ENCODE measurements at places on chromosomes 6 and 20. TPM values are rescaled to one million over a fixed set of nuclear protein-coding genes. Genes with fewer than 3 reads are reported as not detected.

GRCh38 chr20:45354423-45355208 lies 6.4 kb upstream of the SDC4 start:
- H3K4me1 ChIP-seq, result peaks cover 3% of the 10 kb centered on the region
- H3K4me3 ChIP-seq, result no peak overlapping the region
- no peak overlapping the region for H3K27ac ChIP-seq

DNA sequence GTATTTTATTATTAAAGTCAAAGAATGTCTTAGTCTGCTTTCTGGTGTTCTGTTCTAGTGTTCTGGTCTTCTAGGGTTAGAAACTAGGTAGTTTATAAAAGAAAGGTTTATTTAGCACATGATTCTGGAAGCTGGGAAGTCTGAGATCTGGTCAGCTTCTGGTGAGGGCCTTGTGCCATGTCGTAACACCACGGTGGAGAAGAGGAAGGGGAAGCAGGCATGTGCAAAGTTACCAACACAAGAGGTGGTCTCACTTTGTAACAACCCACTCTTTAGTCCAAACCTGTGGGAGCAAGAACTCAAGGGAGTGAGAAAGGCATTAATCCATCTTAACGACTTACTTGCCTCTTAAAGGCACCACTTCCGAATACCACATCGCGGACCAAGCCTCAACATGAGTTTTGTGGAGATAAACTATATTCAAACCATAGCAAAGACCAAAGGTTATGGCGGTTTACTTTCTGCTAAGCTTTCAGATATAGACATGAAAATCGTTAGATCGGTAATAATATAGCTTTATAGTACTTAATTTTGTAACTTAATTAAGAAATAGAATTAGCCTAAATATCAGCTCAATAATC lies 99.4 kb downstream of the NCOA3 start:
- peaks cover 1% of the 10 kb centered on the region for H3K4me1 ChIP-seq
- no peak for DNase-seq
- no peaks in the 10 kb centered on the region for H3K36me3 ChIP-seq
- H3K27me3 ChIP-seq, result no peaks in the 10 kb centered on the region
- no peak overlapping the region for H3K4me3 ChIP-seq

DNA sequence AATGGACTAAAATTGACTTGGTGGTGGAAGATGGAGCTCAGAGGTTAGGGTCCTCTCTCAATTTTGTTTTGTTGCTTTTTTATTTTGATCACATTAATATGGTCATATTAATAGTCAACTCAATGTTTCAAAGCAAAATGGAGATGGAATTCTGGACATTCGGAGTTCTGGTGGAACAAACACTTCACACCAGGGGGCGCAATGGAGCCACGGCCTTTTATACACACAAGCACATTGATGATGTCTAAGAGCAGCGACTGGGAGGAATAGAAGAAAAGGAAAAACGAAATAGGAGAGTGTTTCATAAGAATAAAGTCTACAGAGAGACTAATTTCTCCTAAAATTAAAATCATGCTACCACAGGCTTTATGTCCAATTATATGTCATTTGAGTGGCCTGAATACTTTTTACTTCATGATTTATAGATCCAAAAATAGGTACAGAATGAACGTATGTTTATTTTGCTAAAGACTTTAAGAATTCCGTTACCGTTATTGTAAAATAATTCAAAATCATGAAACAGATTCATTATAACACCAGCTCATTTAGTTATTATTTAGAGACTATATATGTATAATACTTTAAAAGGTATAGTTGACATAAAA lies 197.6 kb upstream of the SASH1 start:
- H3K27ac ChIP-seq, result no peak overlapping the region
- H3K4me3 ChIP-seq, result no peak overlapping the region
- DNase-seq, result peak; percentile 54
- H3K36me3 ChIP-seq, result no peaks in the 10 kb centered on the region
- no peaks in the 10 kb centered on the region for H3K4me1 ChIP-seq

- H3K4me1 ChIP-seq, result no peaks in the 10 kb centered on the region
- no peak overlapping the region for H3K4me3 ChIP-seq
- H3K36me3 ChIP-seq, result no peaks in the 10 kb centered on the region
- no peak for DNase-seq
- no peaks in the 10 kb centered on the region for H3K27me3 ChIP-seq
These were observed 21.6 kb upstream of the PI3 start for GRCh38 chr20:45153147-45153546.

- no peak overlapping the region for H3K4me3 ChIP-seq
- H3K36me3 ChIP-seq, result no peaks in the 10 kb centered on the region
- no peaks in the 10 kb centered on the region for H3K27me3 ChIP-seq
These were observed 141.9 kb upstream of the GJE1 start for GRCh38 chr6:141990840-141991239.

Gene GMPR
- total RNA-seq, result 35.1 TPM

DNA sequence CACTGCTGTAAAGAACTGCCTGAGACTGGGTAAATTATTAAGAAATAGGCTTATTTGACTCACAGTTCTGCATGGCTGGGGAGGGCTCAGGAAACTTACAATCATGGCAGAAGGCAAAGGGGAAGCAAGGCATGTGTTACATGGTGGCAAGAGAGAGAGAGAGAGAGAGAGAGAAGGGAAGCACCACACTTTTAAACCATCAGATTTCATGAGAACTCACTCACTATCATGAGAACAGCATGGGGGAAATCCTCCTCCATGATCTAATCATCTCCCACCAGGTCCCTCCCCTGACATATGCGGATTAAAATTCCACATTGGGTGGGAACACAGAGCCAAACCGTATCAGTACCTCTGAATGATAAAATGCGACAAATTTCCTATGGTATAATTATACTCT lies 203.9 kb upstream of the MARCKS start:
- no peak for DNase-seq
- H3K27ac ChIP-seq, result no peak overlapping the region
- no peaks in the 10 kb centered on the region for H3K4me1 ChIP-seq
- H3K27me3 ChIP-seq, result no peaks in the 10 kb centered on the region

- no peak for DNase-seq
- no peak overlapping the region for H3K4me3 ChIP-seq
- H3K36me3 ChIP-seq, result no peaks in the 10 kb centered on the region
- H3K27ac ChIP-seq, result no peak overlapping the region
These were observed 71.3 kb downstream of the HACE1 start for GRCh38 chr6:104788400-104788799.

DNA sequence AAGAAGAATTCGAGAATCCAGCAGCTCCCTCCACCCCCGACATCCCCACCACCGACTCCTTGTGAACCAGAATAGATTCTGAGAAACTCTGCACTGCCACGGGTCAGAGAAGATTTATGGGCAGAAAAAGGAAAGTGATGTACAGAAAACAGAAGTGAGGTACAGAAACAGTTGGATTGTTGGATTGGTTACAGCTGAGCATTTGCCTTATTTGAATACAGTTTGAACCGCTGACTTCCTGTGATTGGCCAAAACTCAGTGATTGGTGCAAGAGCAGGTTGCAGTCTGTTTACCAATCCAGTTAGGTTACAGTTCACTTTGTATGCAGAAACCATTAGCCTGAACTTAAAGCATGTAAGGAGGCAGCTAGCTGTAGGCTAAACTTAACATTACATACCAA lies 131.2 kb upstream of the HDDC2 start:
- no peak for DNase-seq
- H3K4me1 ChIP-seq, result no peaks in the 10 kb centered on the region
- H3K4me3 ChIP-seq, result no peak overlapping the region
- H3K36me3 ChIP-seq, result no peaks in the 10 kb centered on the region

- H3K27me3 ChIP-seq, result no peaks in the 10 kb centered on the region
- no peak overlapping the region for H3K27ac ChIP-seq
- H3K36me3 ChIP-seq, result no peaks in the 10 kb centered on the region
These were observed 591.7 kb upstream of the NRSN1 start for GRCh38 chr6:23534351-23534750.

- H3K36me3 ChIP-seq, result no peaks in the 10 kb centered on the region
- no peak overlapping the region for H3K4me3 ChIP-seq
- H3K27ac ChIP-seq, result no peak overlapping the region
- DNase-seq, result no peak
These were observed 158.2 kb upstream of the ZFP64 start for GRCh38 chr20:52349806-52350205.

Gene LPA
- 1.4 TPM for total RNA-seq

- DNase-seq, result no peak
- H3K36me3 ChIP-seq, result no peaks in the 10 kb centered on the region
- no peak overlapping the region for H3K27ac ChIP-seq
These were observed 29.8 kb downstream of the UST start for GRCh38 chr6:148776321-148777308.

DNA sequence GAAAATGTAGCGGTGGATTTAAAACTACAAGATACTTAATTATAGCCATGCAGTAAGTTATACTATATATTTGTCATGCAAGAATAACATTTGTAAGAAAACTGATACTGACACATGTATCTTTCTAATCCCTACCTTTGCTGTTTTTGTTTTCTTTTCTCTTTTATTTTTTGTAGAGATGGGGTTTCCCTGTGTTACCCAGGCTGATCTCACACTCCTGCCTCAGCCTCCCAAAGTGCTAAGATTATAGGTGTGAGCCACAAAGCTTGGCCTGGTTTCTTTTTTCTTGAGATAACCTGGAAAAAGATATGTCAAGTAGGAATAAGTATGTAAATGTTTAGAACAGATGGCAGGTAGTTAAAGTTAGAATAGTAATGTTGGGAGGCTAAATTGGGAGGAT lies 44.1 kb downstream of the MAPK14 start:
- H3K4me1 ChIP-seq, result peaks cover 2% of the 10 kb centered on the region
- no peak overlapping the region for H3K27ac ChIP-seq
- no peaks in the 10 kb centered on the region for H3K27me3 ChIP-seq
- no peaks in the 10 kb centered on the region for H3K36me3 ChIP-seq
- H3K4me3 ChIP-seq, result no peak overlapping the region
- DNase-seq, result no peak

Gene CYP39A1
- total RNA-seq, result 15.0 TPM

GRCh38 chr20:39853050-39853449 lies 836.0 kb downstream of the MAFB start:
- no peaks in the 10 kb centered on the region for H3K36me3 ChIP-seq
- H3K27me3 ChIP-seq, result no peaks in the 10 kb centered on the region
- H3K27ac ChIP-seq, result no peak overlapping the region
- no peak for DNase-seq
- peaks cover 6% of the 10 kb centered on the region for H3K4me1 ChIP-seq
